Activated T-cell treated with anti-CD3 and anti-CD28 coated beads, Interleukin-2, amount 50 U/mL, for 72 hours (primary cell): ENCODE measurements at places on chromosomes 13 and 19. TPM values are rescaled to one million over a fixed set of nuclear protein-coding genes. Genes with fewer than 3 reads are reported as not detected.

Gene TMEM272
- 0.30 TPM for total RNA-seq

Gene ZNF568
- total RNA-seq = 17.9 TPM

Gene MADCAM1
- total RNA-seq = 0.31 TPM

Gene PCDH20
- not detected for total RNA-seq

- DNase-seq = no peak
These were observed 133.0 kb downstream of the SIPA1L3 start for GRCh38 chr19:38039966-38040365.

DNA sequence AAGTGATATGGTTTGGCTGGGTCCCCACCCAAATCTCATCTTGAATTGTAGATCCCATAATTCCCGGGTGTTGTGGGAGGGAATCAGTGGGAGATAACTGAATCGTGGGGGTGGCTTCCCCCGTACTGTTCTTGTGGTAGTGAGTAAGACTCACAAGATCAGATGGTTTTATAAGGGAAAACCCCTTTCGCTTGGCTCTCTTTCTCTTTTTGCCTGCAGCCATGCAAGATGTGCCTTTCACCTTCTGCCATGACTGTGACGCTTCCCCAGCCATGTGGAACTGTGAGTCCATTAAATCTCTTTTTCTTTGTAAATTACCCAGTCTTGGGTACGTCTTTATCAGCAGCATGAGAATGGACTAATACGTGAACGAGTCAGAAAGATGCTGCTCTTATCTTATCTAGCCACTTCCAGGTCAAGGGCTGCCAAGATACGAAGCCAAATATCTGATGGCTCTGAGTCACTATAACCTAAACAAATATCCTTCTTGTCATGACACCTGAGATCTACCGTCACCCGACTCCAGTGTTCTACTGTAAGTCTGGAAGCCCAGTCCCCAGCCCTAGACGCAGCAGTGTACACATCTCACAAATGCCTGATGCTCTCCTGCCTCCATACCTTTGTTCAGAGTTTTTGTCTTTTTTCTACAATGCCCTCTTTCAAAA, 45.9 kb downstream of the SLC15A1 start:
- DNase-seq = no peak

- no peak for DNase-seq
These were observed 29.3 kb downstream of the MIPEP start for GRCh38 chr13:23859904-23860303.

- no peak for DNase-seq
These were observed 148.0 kb downstream of the PRR20E start for GRCh38 chr13:57314897-57315520.

DNA sequence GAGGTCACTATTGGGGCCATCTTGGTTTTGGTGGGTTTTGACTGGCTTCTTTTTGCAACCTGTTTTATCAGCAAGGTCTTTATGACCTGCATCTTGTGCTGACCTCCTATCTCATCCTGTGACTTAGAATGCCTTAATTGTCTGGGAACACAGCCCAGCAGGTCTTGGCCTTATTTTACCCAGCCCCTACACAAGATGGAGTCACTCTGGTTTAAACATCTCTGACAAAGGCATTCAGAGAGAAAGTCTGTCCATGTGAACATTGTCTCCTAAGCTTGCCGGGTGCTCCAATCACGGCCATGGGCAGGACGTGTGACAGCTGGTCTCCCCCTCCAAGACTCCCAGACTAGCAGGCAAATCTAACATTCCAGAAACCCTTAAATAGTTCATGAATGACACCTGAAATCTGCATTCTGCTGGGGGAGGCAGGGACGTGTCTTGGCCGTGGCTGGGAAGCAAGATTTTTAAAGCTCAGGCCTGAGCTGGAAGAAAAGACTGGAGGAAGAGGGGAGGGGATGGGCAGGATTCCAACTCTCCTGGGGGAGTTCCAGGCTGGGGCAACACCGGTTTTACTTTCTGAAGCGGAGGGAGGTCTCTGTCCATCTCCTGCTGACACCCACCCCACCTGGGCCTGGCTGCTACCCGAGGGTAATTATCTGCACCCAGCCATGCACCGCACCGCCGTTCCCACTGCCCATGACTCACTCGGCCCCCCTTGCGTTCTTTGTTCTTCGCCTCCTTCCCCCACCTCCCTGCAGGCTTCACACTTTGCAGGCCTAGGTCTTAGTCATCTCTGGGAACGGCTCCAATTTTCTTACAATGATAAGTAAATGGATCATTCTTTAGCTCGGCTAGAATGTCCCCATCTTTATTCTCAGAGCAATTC, 11.6 kb upstream of the OR1M1 start:
- DNase-seq = no peak

DNA sequence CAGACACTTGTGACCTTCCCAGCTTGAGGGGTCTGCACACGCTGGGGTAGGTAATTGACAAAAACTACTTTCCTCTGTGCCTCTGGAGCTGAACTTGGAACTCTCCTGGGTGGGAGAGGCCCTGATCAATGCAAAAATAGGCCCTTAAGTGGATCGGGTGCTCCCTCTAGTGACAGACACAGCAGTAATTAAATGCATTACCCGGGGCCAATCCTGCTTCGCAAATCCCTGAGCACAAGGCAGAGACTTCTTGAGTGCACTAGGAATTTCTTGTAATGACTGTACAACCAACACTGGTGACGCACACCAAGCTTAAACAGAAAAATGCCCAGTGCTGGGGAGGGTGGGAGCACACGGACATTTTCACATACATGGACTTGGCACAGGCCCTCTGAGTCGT, 10.6 kb upstream of the UBE2S start:
- DNase-seq = peak; percentile 60

DNA sequence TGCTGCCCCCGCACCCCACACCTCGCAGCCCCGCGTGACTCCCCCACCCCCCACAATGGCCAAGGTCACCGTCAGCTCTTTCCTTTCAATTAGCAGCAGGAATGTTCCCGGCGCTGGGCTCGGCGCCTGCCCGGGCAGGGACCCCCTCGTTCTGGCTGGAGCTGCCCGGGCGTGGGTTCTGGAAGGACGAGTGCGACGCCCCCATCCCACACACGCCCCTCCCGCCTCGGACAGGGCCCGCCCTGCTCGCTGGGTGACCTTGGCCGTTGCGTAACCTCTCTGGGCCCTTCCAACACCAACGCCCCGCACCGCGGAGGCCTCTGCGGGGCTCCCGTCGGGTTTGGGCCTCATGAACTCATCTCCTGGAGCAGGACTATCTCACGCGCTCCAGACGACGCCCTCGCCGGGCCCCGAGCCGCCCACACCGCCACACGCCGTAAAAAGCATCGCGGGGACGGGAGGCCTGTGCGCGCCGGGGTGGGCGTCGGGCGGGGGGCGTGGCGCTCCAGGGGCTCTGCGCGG, 10.3 kb downstream of the PALM start:
- no peak for DNase-seq

GRCh38 chr19:5951338-5951861, 26.5 kb downstream of the RANBP3 start:
- no peak for DNase-seq

DNA sequence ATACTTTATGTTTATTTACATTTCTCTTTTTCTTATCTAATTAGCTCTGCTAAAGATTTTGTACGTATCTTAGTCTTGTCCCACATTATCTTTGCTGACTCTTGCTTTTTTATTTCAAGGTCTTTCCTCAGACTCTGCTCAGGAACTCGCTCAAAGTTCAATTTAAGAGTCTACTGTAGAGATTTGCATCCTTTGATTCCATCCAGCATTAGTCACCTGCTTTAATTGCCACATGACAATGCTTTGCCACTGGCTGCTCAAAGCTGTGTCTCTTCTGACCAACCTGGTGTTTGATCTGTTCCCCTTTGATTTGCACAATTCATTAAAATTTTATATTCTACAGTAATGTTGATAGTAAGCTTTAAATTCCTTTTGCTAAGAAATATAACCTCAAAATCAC, 157.9 kb upstream of the FREM2 start:
- no peak for DNase-seq

DNA sequence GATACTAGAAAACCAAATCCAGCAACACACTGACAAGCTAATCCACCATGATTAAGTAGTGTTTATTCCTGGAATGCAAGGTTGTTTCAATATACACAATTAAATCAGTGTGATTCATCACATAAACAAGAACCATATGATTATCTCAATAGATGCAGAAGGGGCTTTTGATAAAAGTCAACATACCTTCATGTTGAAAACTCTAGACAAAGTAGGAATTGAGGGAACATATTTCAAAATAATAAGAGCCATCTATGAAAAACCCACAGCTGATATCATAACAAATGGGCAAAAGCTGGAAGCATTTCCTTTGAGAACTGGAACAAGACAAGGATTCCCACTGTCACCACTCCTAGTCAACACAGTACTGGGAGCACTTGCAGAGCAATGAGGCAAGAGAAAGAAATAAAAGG, 213.6 kb upstream of the CSNK1A1L start:
- no peak for DNase-seq

- DNase-seq = no peak
These were observed 533 bp downstream of the TNFSF9 start for GRCh38 chr19:6531163-6531955.

DNA sequence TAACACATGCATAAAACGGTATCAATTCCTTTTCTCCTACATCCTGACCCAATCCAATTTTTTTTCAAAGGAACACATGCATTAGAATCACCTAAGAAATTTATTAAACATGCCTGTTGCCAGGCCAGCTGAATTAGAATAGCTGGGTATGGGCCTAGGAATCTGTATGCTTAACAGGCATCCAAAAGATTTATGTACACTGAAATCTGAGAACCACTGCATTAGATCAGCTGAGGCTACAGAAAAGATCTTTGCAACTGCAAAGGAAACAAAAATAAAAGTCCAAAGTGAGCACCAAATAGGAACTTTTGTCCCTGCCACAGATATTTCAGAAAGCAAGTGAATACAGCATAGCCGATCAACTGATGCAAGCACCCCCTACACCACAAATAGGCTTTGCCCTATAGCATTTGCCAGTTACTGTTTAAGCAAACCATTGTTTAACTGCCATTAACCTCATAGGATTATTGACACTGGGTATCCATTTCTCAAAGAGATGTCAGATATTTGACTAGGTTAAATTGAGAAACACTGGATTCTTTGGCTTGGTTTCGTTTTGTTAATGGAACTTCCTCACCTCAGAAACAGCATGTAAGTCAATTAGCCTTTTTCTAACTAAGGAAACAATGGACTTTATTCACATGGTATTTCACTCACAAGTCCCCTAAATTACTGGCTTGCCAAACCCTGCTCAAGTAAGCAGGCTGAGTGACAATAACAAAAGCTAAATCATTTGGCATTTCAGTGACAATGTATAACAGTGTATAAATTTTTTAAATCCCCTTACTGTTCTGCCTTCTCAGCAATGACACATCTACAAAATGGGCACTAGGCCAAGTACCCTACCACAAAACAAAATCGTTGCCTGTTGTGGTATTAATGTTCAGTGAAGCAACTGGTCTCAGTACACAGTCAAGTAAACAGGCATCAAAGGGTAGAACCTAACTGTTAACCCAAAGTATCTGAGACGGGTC, 67.8 kb downstream of the SUCLA2 start:
- no peak for DNase-seq

- DNase-seq = no peak
These were observed 23.8 kb downstream of the ZNF160 start for GRCh38 chr19:53079313-53079924.

GRCh38 chr19:29804493-29804892, 7.3 kb upstream of the CCNE1 start:
- peak; percentile 42 for DNase-seq

GRCh38 chr19:13016628-13017305, 21.5 kb downstream of the NFIX start:
- DNase-seq = no peak

GRCh38 chr13:39196965-39197646, 158.8 kb downstream of the NHLRC3 start:
- DNase-seq = peak; percentile 10

DNA sequence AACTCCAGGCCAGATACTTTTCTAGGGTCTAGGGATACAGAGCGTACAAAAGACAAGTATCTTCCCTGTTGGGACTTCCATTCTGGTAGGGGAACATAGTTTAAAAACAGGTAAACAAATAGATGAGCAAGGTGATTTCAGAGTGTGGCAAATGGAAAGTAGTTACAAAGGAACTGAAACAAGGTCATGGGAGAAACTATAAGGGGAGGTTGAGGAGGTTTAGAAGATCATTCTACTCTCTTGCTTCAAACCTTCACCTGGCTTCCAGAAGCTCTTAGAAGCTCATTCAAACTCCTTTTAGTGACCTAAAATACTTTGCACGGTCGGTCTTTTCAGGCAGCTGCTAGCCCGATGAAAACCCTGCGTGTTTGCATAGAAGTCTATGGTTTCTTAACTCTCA, 9.1 kb downstream of the FFAR2 start:
- no peak for DNase-seq

GRCh38 chr13:53089951-53090350, 61.3 kb downstream of the OLFM4 start:
- DNase-seq = no peak

DNA sequence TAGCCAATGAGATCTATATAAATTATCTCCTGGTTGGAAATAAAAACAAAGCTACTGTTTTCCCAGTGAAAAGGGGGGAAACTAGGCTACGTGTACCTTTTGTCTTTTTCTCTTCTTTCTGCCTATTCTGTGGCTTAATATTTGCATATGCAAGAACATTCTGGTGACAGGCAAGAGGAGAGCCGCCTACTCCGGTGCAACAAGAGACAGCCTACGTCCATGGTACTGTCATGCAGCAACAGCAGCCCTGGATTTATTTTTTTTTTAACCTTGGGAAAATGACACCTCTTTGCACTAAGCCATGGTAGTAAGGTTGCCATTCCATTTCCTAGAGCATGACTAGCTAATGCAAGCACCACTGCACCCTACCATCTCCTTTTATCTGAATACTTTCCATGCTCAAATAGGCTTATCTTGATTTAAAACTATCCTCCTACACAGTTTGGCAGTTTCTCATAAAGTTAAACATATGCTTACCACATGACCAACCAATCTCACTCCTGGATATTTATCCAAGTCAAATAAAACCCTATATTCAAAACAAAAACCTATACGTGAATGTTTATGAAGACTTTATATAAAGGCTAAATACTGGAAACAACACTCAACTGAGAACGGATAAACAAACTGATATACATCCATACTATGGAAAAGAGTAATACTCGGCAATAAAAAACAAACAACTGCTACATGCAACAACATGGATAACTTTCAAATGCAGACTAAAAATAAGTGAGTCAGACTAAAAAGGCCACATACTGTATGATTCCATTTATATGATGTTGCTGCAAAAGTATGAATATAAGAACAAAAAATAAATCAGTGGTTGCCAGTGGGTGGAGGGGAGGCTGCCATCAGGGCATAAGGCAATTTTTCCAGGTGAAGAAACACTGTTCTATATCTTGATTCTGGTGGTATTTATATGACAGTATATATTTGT, 17.3 kb downstream of the NUFIP1 start:
- DNase-seq = no peak

- no peak for DNase-seq
These were observed 14.7 kb downstream of the ZNF574 start for GRCh38 chr19:42090672-42091071.

GRCh38 chr13:112545856-112546255, 42.1 kb downstream of the TUBGCP3 start:
- DNase-seq = no peak

- DNase-seq = no peak
These were observed 50.5 kb downstream of the KATNAL1 start for GRCh38 chr13:30256713-30257467.
